NCI-H226 (cell line): ENCODE measurements at places on chromosomes 7 and 10.

DNA sequence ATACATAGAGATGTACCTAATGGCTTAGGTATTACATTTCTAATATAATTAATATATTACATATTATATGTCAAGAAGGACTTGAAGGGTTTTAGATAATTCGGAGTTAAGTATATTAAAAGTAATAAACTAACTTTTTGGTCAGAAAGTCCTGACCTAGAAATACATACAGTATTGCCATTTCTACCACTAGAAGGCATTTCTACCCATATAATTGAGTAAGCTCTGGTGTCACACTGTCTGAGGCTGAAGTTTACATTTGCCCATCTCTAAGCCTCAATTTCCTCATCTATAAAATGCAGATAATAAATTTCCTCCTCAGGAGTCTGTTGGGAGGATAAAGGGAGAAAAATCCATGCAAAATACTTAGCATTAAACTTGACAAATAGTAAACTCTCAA lies 7.1 kb downstream of the FKBP14 start:
- DNase-seq: no peak

DNA sequence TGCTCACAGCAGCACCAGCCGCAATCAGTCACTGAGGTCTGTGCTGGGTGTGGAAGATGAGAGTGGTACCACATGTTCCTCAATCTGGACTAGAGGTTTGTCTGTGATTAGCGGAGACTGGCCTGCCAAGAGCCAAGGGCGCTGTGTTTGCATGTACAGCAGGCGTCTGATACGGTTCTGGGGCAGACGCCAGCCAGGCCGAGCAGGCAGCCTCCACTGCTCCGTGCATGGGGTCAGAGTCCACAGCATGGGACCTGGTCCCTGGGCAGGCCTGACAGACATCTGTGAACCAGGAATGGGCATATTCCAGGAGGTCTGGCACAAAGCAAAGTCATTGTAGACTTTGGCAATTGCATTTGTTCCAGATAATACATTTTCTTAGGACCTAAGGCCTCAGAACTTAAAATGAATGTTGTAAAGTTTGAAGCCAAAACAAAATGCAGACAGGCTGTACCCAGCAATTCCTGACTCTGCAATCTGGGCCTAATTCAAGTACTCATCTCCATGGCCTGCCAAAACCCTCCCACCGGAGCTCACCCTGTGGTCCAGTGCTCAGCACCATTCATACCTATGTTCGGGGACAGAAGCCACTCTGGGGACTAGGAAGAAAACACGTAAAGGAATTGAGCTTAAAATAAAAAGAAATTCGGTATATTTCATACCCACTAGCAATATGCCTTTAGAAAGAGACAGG lies 50.0 kb upstream of the FAM20C start:
- DNase-seq: no peak

- DNase-seq: no peak
These were observed 235.2 kb upstream of the NRP1 start for GRCh38 chr10:33569702-33570101.

DNA sequence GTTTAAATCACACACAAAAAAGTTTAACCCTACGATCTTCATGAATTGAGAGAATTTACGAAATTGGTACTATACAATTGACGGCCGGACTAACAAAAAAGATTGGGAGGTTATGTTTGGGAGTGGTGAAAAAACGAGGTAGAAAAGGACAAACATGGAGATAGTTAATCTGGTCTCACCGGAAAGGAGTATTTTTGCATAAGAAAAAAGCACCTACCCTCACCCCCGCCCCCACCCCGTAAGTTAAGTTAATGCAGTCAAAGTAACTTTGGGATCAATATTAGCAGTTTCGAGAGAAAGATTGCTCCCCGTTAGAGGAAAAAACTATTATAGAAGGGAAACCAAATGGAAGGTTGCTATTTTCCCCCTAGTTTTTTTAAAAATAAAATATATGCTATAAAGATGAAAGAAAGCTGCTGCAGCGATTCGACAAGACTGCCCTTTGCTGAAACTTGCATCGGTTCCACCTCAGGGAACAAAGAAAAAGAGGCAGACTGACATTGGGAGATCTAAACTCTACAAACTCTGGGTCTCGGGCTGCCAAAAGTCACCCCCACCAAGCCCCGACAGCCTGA lies 3.5 kb downstream of the SP8 start:
- no peak for DNase-seq

DNA sequence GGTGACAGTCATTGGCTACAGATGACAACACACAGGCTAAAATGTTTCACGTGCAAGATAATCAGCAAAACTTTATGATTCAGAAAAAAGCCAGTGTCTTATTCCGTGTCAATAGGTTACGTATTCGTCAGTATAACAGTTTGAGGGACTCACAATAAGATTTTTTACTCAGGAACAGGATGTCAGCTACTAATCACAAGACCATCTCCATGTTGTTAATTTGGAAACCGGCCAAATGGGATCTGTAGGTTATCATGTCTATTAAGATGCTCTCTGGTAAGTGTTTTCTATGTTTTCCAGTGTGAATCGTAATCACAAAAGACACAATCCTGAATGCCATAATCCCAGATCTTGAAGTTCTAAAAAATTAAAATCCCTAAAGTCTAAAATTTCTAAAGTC lies 197.3 kb downstream of the ETV1 start:
- DNase-seq: no peak

DNA sequence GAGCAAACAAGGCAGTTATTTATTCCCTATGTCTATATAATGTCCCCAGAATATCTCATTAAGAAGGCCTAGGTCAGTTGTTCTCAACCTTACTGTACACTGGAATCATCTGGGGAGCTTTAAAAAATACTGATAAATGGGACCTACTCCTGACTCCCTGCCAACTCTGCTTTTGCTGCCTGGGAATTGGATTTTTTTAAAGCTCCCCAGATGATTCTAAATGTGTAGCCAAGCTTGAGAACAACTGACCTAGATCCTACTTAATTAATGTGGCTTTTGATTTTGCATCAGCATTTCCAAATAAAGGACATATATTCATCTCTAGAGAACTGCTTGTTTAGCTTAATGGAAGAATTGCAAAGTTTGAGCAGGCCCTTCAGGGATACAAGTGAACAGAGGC lies 91.7 kb upstream of the HPS1 start:
- DNase-seq: no peak

DNA sequence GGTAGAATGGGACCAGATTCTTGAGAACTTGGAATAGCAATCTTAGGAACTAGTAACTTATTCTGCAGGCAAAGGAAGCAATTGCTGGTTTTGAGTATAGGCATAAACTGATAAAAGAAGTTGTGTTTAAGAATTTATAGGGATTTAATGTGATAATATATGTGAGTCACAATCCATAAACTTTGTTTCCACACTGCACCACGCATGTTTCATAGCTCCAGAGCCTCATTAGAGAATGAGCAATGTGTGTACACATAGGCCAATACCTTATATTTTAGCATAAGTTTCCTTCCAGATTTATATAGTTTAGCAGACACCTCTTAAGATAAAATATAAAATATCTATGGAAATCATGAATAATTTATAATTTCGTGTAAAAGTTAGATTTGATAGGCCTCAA lies 175.5 kb upstream of the SEMA3A start:
- DNase-seq: no peak

GRCh38 chr10:132602614-132603013 lies 65.0 kb downstream of the INPP5A start:
- DNase-seq: no peak

DNA sequence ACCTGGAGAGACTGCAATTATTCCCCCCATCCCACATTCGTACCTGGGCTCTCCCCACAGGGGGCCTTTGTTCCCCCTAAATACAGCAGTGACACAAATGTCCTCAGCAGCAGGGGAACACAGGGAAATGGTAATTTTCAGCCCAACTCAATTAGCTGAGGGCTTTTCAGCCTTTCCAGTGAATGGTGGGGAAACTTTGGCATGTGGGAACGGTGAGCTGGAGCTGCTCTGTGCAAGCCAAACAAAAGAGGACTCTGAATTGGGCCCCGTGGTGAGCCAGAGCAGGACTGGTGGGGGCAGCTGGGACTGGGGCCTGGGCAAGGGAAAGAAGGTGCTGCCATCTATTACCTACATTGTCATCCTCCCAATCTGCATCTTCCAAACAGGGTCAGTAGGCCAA lies 51.0 kb downstream of the FBXW4 start:
- no peak for DNase-seq

- DNase-seq: no peak
These were observed 2.0 kb upstream of the AOAH start for GRCh38 chr7:36726311-36726710.

GRCh38 chr10:50740293-50740648 lies 535 bp downstream of the ASAH2B start:
- DNase-seq: peak; percentile 29

GRCh38 chr7:115133248-115133647 lies 211.4 kb downstream of the MDFIC start:
- DNase-seq: no peak

DNA sequence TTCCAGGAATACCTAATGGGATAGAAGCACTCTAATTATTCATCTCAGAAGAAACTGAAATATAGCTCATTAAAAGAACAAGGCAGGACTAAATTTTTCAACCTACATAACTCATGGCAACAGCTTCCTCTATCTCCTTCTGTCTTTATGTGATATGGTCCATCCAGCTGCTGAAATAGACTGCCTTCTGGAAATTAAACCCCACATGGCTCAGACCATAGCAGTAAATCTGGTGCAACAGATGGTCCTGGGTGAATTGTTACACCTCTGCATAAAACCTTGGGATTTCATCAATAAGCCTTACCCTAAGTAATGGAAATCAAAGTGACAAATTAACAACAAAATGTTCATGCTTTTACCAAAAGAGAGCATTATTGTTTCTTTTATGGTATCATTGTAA lies 205.6 kb upstream of the CSTF2T start:
- DNase-seq: no peak

GRCh38 chr7:66331883-66332282 lies 126.7 kb downstream of the TPST1 start:
- no peak for DNase-seq

DNA sequence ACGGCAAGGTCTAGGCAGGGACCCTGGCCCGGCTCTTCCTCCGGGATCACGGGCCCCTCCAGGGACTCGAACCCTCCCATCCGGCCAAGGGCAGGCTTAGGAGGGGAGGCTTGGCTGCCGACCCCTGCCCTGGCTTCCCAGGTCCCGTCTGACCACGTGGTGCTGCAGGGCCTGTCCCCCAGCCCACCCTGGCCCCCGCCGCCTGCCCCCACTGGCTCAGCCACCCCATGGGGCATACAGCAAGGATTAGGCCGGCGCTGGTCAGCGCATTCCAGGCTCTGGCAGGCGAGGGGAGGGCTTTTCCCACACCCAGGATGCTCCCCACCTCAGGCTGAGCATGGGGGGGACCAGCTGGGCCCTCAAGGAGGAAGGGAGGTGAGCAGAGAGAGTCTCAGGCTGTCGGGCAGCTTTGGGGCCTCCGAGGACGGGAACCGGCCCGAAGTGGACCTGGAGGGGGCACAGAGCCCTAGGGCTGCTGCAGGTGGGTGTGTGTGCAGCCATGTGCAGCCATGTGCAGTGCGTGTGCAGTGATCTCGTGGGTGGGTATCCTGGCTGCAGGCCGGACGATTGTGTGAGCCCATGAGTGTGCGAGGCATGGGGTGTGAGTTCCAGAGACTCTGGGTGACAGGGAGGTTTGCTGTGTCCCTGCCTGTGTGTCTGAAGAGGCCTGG lies 713 bp upstream of the GRIFIN start:
- DNase-seq: no peak

- peak; percentile 88 for DNase-seq
These were observed 11.2 kb upstream of the PRDX3 start for GRCh38 chr10:119189811-119190282.

- DNase-seq: no peak
These were observed 125.6 kb downstream of the CXCL12 start for GRCh38 chr10:44259090-44259874.

DNA sequence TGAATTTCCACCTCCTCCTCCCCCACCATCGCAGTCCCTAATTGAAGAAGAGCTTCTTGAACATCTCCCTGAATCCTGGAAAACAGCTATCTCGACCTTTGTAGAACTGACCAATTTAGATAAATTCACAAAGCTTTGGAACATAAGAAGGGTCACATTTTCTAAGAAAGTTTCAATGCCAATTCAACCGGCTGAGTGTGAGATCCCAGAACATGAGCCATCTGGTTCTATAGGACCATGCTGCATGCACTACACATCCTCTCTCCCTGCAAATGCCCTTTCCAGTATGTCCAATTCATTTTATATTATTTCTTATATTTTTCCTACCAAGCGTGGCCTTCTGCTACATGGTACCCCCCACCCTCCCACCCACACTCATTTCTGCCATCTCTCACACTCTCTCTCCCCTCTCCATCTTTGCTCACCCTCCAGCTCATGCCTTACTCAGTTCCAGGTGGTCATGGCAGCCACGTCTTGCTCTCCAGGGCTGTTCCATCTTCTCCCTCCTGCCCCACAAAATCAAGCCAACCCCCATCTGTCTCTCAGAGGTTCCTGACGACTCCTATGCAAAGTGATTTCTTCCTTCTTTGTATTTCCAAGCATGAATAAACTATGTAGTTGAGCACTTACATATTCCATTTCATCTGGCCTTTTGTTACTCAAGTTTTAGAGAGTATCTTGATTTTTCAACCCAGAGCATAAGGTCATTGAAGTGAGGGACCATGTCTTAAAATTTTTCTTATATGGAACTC lies 19.3 kb downstream of the FRMD4A start:
- no peak for DNase-seq

GRCh38 chr7:44394112-44394447 lies 68.7 kb upstream of the CAMK2B start:
- DNase-seq: no peak

- peak; percentile 27 for DNase-seq
These were observed 33.2 kb downstream of the SPAM1 start for GRCh38 chr7:123958186-123958703.

GRCh38 chr7:137110091-137110509 lies 233.4 kb downstream of the PTN start:
- DNase-seq: no peak

- DNase-seq: no peak
These were observed 107.5 kb upstream of the ARID5B start for GRCh38 chr10:61793760-61794703.

DNA sequence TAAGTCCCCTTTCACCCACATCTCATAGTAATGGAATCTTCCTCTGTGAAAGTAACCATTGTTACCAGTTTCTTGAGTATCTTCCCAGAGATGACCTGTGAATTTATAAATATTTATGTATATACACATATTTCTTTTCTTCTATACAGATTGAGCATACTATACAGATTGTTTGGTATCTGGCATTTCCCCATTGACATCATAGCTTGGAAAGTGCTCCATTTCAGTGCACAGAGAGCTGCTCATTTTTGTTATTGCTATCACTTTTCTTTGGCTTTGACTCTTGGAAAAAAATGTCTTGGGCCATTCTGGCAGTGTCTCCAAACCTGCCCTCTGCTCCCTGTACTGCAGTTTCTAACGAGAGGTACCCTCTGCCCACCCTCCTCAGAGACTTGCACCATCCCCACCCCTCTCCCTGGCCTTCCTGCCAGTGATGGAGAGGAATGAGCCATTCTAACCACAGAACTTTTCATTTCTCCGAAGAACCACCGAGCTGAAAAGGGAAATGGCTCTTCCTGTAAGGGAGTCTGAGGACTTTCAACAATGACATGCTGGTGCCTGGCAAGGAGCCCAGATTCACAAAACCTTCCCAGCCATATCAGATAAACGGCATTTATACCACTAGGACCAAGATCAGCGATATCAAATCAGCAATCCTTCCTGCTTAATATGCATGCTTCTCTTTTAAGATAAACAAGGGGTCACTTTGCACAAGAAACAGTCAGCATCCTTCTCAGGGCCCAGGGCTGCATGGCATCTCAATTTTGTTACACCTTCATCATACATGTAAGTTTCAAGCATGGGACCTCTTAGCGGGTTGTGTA lies 19.7 kb upstream of the CCSER2 start:
- peak; percentile 28 for DNase-seq

- no peak for DNase-seq
These were observed 34.6 kb upstream of the TPST1 start for GRCh38 chr7:66170309-66171231.
